ENCODE measurements at places on chromosomes 7 and 10.

- no peak for DNase-seq
Measured at GRCh38 chr7:2566348-2566889, 7.6 kb downstream of the IQCE start.

DNA sequence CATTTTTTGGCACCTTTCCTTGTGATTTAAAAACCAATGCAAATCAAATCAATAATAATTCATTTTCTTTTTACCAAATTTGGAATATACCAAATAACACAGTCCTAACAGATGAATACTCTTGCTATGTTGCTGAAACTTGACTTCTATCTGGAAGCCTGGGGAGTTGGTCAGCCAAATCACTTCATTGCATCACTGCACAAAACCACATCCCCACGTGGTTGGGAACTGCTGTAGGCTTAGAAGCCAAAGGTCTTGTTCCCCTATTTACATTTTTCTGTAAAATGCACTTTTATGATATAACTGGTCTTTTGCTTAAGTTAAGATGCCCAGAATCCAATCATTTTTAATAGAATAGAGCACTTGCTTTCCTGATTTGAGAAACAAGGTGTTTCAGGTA is 15.2 kb downstream of the GPR85 start:
- no peak for DNase-seq

DNA sequence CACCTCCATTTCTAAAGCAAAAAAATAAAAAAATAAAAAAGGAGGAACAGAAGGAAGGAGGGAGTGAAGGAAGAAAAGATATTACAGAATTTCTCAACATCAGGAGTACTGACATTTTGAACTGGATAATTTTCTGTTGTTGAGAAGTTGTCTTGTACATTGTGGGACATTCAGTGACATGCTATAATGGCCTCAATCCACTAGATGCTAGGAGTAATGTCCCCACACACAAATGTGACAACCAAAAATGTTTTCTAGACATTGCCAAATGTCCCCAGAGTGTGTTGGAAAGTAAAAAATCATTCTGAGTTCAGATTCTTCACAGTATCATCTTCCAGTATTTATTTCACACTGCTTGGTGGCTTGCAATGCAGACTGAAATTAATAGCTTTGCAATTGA is 6.5 kb downstream of the ZNF438 start:
- DNase-seq, result no peak

- DNase-seq, result no peak
Measured at GRCh38 chr10:84606428-84606827, 278.0 kb downstream of the CCSER2 start.

- no peak for DNase-seq
Measured at GRCh38 chr10:83516788-83517187, 622.5 kb upstream of the GHITM start.

DNA sequence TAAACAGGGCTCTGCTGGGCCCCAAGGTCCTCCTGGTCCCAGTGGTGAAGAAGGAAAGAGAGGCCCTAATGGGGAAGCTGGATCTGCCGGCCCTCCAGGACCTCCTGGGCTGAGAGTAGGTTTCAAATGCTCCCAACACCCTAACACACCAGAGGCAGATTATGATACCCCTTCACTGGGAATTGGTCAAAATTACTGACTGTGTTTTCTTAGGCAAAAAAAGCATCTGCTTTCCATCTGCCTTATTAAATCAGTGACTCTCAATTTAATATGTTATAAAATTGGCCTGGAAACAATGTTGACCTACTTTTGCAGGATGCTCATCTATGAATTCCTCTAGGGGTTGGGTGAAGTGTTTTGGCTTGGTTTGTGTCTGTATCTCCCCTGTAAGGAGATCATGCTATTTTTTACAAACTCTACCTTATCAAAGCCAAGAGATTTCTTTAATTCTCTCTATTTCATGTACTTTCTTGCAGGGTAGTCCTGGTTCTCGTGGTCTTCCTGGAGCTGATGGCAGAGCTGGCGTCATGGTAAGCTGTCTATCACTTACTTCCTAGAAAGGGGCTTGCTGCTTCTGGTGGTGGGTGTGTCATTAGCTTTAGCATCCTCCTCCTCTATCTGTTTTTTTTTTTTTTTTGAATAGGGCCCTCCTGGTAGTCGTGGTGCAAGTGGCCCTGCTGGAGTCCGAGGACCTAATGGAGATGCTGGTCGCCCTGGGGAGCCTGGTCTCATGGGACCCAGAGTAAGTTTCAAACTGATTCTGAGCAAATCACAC is 15.9 kb downstream of the COL1A2 start:
- no peak for DNase-seq

GRCh38 chr10:87551326-87551725 is 46.6 kb downstream of the MINPP1 start:
- no peak for DNase-seq

DNA sequence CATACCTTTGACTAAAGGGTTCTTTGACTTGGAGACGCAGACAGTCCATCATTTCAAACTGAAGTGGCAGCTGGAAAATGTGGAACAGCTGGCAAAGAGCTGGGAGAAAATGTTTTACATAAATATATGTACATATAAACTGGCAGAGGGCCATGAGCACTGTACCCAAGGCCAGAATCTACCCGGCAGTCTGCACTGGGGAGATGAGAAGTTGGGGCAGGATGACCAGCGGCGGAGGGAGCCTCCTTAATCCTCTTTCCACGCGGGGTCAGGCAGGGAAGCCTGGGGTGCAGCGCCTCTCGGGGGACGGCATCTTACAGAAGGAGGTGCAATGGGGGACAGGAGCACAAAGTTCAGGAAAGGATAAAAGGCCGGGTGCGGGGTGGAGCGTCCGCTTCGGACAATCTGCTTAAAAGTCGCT is 1.3 kb downstream of the GLI3 start:
- no peak for DNase-seq

DNA sequence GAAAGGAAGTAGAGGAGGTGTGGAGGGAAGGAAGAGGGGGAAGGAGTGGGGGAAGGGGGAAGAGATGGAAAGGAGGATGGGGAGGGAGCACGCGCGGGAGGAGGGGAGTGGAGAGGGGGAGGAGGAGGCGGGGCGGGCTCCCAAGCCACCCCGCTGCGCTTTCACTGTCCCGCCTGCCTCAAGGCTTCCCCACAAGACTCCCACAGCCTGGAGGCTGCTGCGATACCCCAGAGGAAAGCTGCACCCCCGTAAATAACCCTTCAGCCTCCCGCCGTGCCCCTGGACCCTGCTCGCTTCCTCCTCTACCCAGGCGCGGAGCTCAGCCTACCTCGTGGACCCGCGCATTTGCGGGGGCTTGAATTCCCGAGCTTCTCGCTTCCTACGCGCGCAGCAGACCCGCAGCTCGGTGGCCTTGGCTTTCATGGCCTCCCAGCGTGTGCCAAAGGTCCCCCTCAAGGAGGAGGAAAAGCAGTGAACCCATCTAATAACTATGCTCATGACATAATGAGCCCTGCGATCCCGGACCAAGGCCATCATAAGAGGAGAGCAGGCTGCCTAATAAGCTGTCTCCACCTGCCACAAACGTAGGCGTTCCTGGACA is at the start of gene C10orf67:
Gene C10orf67 (minus strand): TSS at position 557 of the 601 bp plus-strand sequence. CDS start 23 bp downstream, at position 534.
- no peak for DNase-seq

DNA sequence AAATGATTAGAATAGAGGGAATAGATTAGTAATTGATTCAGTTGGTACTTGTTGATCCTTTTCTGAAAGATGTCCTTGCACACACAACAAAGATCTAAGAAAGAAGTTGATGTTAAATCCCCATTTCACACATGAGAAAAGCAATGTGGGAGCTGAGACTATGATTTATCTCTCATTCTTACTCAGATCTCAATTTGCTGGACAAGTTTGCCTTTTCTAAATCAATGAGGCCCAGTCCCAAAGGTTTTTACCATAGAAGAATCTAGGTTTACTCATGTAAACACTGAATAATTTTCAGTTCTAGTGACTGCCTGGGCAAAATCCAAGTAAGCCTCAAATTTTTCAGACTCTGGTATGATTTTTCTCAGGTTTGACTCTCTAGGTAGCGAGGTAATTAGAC is 25.5 kb upstream of the PLXNA4 start:
- DNase-seq, result no peak

- no peak for DNase-seq
Measured at GRCh38 chr10:75404815-75405597, 3.4 kb upstream of the ZNF503 start.

DNA sequence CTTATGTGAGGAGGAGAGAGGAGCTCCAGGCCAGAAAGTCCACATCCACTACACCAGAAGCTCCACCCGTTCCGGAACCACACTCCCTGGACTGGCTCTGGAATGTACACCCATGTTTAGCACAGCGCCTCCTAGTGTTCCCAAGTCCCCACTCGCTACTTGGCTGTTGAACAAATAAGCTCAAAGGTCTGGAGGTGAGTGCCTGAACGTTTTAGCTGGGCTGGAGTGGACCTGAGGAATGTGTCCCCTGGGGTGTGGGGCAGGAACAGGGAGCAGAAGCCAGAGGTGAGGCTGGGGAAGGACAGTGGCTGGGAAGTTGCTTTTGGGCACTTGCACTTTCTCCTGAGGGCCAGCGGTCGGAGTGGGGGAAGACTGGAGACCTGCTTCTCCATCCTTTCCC is 164.1 kb upstream of the CDCA7L start:
- DNase-seq, result no peak

DNA sequence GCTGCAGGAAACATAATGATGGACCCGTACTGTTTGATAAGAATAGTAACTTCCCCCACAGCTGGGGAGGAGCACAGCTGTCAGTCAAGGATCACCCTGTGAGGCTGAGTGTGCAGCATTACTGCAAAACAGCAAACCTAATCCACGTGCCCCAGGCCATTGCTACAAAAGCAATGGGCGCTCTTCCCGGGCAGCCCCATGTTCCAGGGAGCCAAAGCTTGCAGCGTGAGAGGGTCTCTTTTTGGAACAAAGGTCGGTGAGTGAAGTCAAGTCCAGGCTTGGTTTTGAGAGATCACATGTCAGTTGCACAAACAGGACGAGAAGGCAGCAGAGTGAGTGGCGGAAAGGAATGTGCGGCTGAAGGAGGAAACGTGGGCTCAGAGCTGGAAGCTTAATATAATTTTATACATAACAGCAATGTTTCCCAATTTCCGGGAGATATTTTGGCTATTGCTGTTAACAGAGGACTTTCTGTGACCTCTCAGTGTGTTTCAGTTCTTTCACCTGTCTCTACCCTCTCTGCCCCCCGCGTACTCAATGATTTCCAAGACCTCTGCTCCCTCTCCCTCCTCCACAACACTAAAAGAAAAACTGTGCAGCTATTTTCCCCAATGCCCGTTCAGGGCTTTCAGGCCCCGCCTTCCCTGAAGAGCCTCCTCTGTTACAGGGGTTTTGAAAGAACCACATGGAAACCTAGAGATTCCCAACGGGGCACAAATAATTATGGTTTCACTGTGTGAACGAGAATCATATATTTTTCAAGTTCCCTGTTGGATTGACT is 128.9 kb downstream of the MTPAP start:
- DNase-seq, result no peak

- no peak for DNase-seq
Measured at GRCh38 chr10:22713853-22714478, 412 bp downstream of the PIP4K2A start.

GRCh38 chr7:42198974-42199668 is 37.9 kb downstream of the GLI3 start:
- DNase-seq, result no peak

GRCh38 chr10:43128958-43129706 is 9.1 kb upstream of the CSGALNACT2 start:
- no peak for DNase-seq

DNA sequence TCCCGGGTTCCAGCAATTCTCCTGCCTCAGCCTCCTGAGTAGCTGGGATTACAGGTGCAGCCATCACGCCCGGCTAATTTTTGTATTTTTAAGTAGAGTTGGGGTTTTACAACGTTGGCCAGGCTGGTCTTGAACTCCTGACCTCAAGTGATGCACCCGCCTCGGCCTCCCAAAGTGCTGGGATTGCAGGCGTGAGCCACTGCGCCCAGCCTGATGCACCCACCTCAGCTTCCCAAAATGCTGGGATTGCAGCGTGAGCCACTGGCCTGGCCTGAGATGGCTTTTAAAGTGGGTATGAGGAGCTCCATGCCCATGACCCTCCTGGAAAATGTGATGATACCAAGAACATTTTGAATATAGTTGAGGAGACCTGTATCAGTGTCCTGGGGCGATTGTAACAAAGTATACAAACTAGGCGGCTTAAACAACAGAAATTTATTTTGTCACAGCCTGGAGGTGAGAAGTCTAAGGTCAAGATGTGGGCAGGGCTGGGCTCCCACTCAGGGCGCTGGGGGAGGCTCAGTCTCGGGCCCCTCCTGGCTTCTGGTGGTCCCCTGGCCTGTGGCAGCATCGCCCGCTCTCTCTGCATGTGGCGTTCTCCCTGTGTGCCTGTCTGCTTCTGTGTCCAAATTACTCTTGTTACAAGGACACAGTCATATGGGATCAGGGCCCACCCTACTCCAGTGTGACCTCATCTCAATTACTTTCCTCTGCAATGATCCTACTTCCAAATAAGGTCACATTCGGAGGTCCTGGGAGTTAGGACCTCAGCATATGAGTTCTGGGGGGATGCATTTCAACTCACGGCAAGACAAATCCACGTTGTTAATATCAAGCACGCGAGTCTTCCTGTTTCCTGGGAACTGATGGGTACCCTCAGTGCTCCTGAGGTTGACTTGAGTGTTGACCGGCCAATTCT is 108.8 kb downstream of the ACTR3B start:
- no peak for DNase-seq

DNA sequence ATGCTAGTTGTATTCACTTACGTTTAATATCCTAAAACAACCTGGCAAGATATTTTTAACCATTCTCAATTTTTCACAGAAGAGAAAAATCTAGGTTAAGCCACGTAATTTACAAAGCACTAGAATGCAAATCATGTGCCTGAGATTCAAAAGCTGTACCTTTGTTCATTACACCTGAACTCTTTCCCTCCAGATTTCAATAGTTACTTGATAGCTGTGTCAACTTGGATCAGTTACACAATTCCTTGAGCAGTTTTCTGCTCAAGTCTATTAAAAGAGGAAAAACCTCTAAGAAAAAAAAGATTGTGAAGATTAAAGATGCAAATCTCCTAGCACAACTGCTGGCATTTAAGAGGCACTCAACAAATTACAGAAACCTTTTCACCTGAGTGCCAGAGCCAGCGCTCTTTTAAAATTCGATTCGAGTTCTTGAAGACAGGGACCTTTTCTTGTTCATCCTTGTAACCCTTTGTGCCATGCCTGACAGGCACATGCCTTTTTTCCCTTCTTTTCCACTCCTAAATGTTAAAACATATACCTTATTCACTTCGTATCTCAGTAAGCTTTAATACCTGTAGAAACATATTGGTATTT is 886 bp downstream of the NSUN6 start:
- no peak for DNase-seq

DNA sequence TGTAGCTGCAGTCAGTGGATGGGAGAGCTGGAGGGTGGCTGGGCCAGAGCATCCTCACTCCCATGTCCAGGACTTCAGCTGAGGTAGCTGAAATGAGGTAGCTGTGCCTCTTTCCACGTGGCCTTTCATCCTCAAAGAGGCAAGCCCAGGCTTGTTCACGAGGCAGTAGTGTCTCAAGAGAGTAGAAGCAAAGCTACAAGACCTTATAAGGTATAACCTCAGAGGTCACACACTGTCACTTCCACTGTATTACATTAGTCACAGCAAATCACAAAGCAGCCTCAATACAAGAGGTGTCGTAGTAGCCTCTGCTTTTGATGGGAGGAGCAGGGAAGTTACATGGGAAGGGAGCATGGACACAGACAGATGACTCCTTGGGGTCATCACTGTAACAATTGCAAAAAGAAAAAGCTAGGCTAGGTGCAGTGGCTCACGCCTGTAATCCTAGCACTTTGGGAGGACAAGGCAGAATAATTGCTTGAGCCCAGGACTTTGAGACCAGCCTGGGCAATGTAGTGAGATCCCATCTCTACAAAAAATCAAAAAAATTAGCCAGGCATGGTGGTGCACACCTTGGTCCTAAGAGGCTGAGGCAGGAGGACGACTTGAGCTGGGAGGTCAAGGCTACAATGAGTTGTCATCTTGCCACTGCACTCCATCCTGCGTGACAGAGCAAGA is 97.5 kb downstream of the SKIDA1 start:
- DNase-seq, result no peak

All from stimulated activated CD4-positive, alpha-beta T cell treated with anti-CD3 and anti-CD28 coated beads, TNF-alpha, amount 100 ng/mL, for 48 hours (primary cell).